ENCODE measurements at places on chromosomes 4 and X.

GRCh38 chr4:48047421-48047844 lies 30.9 kb downstream of the NIPAL1 start:
- H3K4me1 ChIP-seq: no peaks in the 10 kb centered on the region
- no peaks in the 10 kb centered on the region for H3K36me3 ChIP-seq
- H3K27ac ChIP-seq: no peak overlapping the region
- H3K27me3 ChIP-seq: peaks cover 8% of the 10 kb centered on the region

DNA sequence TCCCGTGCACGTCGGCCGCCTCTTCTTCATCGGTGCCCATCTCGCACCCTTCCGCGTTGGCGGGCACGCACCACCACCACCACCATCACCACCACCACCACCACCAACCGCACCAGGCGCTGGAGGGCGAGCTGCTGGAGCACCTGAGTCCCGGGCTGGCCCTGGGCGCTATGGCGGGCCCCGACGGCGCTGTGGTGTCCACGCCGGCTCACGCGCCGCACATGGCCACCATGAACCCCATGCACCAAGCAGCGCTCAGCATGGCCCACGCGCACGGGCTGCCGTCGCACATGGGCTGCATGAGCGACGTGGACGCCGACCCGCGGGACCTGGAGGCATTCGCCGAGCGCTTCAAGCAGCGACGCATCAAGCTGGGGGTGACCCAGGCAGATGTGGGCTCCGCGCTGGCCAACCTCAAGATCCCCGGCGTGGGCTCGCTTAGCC lies 1.4 kb downstream of the POU4F2 start:
- no peak overlapping the region for H3K27ac ChIP-seq
- H3K36me3 ChIP-seq: no peaks in the 10 kb centered on the region
- H3K4me3 ChIP-seq: no peak overlapping the region
- H3K4me1 ChIP-seq: peaks cover 21% of the 10 kb centered on the region
- DNase-seq: no peak

- no peak for DNase-seq
- no peaks in the 10 kb centered on the region for H3K4me1 ChIP-seq
- H3K27me3 ChIP-seq: peaks cover 2% of the 10 kb centered on the region
- H3K27ac ChIP-seq: no peak overlapping the region
- no peaks in the 10 kb centered on the region for H3K36me3 ChIP-seq
- no peak overlapping the region for H3K4me3 ChIP-seq
These were observed 526.4 kb upstream of the PRKX start for GRCh38 chrX:4239650-4240540.

DNA sequence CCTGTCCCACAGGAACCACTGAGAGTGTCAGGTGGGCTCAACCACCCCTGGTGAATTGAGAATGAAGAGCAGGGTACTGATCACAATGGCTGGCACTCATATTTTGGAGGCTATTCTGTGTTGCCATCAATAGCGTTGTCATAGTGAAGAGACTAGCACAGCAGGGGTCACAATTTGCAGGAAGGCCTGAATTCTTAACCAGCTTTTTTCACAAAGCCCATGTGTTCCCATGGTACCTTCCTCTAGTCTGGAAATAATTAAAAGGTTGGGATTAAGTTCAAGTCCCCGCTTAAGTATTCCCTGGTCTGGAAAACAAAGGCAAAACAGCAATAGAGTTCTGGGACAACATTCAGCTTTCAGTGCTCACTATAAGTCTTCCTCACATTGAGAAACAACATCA lies 1051.7 kb downstream of the C4orf33 start:
- DNase-seq: no peak
- H3K36me3 ChIP-seq: no peaks in the 10 kb centered on the region
- no peak overlapping the region for H3K4me3 ChIP-seq
- H3K4me1 ChIP-seq: peaks cover 28% of the 10 kb centered on the region

GRCh38 chr4:168119100-168119499 lies 26.8 kb downstream of the ANXA10 start:
- no peak overlapping the region for H3K4me3 ChIP-seq
- no peaks in the 10 kb centered on the region for H3K27me3 ChIP-seq
- H3K4me1 ChIP-seq: no peaks in the 10 kb centered on the region
- no peak overlapping the region for H3K27ac ChIP-seq
- DNase-seq: no peak

- H3K27ac ChIP-seq: no peak overlapping the region
- peaks cover 44% of the 10 kb centered on the region for H3K4me1 ChIP-seq
- H3K4me3 ChIP-seq: no peak overlapping the region
- peaks cover 2% of the 10 kb centered on the region for H3K36me3 ChIP-seq
- no peak for DNase-seq
These were observed 6.8 kb upstream of the BCOR start for GRCh38 chrX:40104630-40104984.

- no peaks in the 10 kb centered on the region for H3K27me3 ChIP-seq
- H3K4me1 ChIP-seq: no peaks in the 10 kb centered on the region
- H3K27ac ChIP-seq: no peak overlapping the region
- no peaks in the 10 kb centered on the region for H3K36me3 ChIP-seq
- H3K4me3 ChIP-seq: no peak overlapping the region
- DNase-seq: no peak
These were observed 413.2 kb downstream of the FGF13 start for GRCh38 chrX:138298268-138298667.

GRCh38 chr4:30815685-30816084 lies 95.5 kb downstream of the PCDH7 start:
- H3K27ac ChIP-seq: no peak overlapping the region
- no peaks in the 10 kb centered on the region for H3K4me1 ChIP-seq
- H3K4me3 ChIP-seq: no peak overlapping the region
- DNase-seq: no peak
- H3K36me3 ChIP-seq: no peaks in the 10 kb centered on the region

DNA sequence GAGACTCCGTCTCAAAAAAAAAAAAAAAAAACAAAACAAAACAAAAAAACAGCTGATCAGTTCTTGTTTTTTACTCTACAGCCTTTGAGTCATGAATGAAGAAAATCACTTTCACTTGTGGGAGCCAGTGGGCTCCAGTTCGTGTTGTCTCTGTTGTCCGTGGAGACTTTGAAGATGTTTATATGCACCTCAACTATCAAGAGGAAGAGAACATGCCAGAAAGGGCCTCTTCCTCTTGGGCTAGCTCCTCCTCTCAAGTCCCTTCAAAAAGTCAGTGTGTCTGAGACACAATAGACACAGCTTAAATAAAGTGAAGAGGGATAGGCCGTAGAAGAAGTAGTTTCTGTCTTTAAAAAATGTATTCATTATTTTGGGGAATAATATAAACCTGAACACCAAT lies 182.7 kb downstream of the KDR start:
- H3K4me1 ChIP-seq: peaks cover 16% of the 10 kb centered on the region
- no peaks in the 10 kb centered on the region for H3K36me3 ChIP-seq
- H3K27ac ChIP-seq: no peak overlapping the region
- H3K27me3 ChIP-seq: no peaks in the 10 kb centered on the region

GRCh38 chrX:108071578-108071977 lies 19.8 kb downstream of the PSMD10 start:
- no peaks in the 10 kb centered on the region for H3K4me1 ChIP-seq
- no peak overlapping the region for H3K4me3 ChIP-seq
- peaks cover 44% of the 10 kb centered on the region for H3K27me3 ChIP-seq
